Endothelial cell (in vitro differentiated cells): ENCODE measurements at places on chromosomes 3 and 15. TPM values are rescaled to one million over a fixed set of nuclear protein-coding genes. Genes with fewer than 3 reads are reported as not detected.

GRCh38 chr3:177536873-177537272 is 339.6 kb upstream of the TBL1XR1 start:
- no peak for DNase-seq

The GOLGA6L7 gene
- not detected for total RNA-seq

GRCh38 chr3:35690271-35690670 is 50.9 kb downstream of the ARPP21 start:
- DNase-seq = no peak

DNA sequence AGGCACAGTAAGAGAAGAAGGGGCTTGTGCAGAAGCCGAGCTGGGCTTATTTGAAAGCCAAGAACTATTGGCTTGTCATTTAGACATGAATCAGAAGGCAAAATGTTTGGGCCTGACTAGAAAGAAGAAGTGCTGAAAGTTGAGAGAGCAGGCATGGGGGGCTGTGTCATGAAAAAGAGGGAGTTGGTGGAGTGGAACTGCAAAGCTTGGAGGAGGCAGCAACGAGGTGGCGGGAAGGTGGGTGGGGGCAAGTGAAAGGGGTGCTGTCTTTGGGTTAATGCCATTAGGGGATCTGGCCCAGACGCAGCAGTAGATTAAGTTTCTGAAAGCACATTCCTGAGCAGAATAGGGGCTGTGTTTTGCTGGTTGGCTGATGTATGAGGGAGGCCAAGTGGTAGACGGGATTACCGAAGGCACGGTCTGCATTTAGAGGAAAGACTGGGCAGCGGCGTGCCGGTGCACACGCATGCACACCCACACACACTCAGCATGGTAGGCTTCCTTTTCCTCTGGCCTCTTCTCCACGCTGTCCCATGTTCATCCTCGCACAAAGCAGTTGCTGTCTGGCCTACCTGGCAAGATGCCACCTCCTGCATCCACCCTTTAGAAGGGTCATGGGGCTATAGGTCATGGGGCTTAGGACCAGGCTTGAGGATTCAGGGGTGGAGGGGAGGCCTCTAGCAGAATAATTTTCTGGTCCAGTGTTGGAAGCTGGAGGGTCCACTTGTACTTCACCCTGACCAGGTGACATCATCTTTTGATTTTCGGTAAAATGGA is 43.0 kb downstream of the BOC start:
- DNase-seq = no peak
